ENCODE measurements at places on chromosomes 7 and 10. TPM values are rescaled to one million over a fixed set of nuclear protein-coding genes. Genes with fewer than 3 reads are reported as not detected.

The SUN3 gene
- total RNA-seq = not detected

GRCh38 chr7:131202451-131202850 is 125.2 kb upstream of the MKLN1 start:
- no peak for DNase-seq

- no peak for DNase-seq
These were observed 198.3 kb upstream of the ZNF32 start for GRCh38 chr10:43846968-43847367.

The NODAL gene
- total RNA-seq = 2.1 TPM
